Adipose tissue (tissue), 3 donors: ENCODE measurements at places on chromosomes 2 and 18. TPM values are rescaled to one million over a fixed set of nuclear protein-coding genes. Genes with fewer than 3 reads are reported as not detected.

Gene HNMT
- 79.5 TPM for polyA plus RNA-seq

Gene EMILIN1
- polyA plus RNA-seq = 9.5 TPM

Gene TMEM247
- polyA plus RNA-seq = not detected

Gene TMEM163
- polyA plus RNA-seq = 2.4 TPM

Gene FAM117B
- polyA plus RNA-seq = 3.0 TPM

Gene CDK15
- polyA plus RNA-seq = 4.9 TPM

Gene C2orf72
- 5.1 TPM for polyA plus RNA-seq

Gene ACMSD
- not detected for polyA plus RNA-seq

Gene METTL4
- 4.9 TPM for polyA plus RNA-seq
